Thoracic aorta (tissue), 2 donors: ENCODE measurements at places on chromosomes 4 and X. TPM values are rescaled to one million over a fixed set of nuclear protein-coding genes. Genes with fewer than 3 reads are reported as not detected.

GRCh38 chr4:141429933-141430332 lies 206.4 kb upstream of the IL15 start:
- no peak for DNase-seq

The C1QTNF7 gene
- total RNA-seq = 18.2 TPM

DNA sequence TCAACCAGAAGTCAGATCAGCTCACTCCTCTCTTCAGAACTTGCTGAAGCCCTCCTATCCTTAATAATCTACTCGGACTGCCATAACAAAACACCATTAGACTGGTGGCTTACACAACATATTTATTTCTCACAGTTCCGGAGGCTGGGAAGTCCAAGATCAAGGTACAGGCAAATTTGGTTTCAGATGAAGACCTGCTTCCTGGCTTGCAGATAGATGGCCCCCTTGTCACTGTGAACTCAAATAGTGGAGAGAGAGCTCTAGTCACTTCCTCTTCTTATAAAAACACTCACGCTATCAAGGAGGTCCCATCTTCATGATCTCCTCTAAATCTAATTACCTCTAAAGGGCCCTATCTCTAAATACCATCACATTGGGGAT lies 125.1 kb downstream of the CAMK2D start:
- no peak for DNase-seq

DNA sequence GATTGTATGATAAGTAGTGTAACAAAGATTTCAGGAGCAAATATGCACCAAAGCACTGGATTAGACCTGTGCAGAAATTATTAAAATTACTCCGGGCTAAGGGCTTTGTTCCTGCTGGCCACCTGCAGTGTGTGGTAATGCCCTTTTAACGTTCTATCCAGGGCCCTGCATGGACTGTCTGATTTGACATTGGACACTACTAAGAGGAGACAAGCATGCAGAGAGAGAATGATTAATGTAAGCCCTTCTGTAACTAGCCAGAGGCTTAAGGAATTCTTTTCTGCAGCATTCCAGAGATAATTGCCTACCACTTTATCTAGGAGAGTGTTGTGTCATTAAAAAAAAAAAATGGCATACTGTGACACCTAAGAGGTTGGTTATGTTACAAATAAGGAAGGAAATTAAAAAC lies 117.0 kb downstream of the PCDH7 start:
- DNase-seq = no peak

GRCh38 chrX:67917421-67918010 lies 373.7 kb downstream of the AR start:
- DNase-seq = no peak

GRCh38 chr4:89398146-89398545 lies 90.5 kb upstream of the GPRIN3 start:
- DNase-seq = no peak

- no peak for DNase-seq
Observed at GRCh38 chrX:136778020-136778419, 2.7 kb downstream of the ARHGEF6 start.

The KCTD8 gene
- total RNA-seq = 1.8 TPM

- DNase-seq = no peak
Observed at GRCh38 chrX:9671998-9672397, 93.6 kb downstream of the GPR143 start.

DNA sequence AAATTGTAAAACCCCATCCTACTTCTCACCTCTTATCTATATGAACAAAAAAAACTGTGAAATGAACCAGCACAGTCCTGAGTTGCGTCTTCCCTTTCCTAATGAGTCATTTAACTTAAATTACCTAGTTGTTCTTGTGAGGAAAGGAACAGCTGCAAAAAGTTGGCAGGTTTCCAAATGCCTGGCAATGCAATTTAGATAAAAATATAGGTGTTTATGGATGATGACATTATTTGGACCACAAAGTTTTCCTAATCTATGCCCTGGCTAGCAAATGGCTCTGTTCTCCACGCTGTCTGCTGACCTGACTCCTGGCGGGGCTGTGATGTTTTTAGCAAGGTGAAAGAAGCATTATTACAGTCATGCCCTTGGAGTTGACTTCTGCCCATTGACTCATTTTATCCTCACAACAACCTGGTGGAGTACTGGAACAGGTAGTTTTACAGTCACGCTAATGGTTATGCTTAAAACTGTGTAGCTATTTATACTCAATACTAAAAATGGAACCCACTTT lies 29.8 kb upstream of the RELL1 start:
- no peak for DNase-seq

The TEC gene
- total RNA-seq = 4.5 TPM

The LNX1 gene
- total RNA-seq = 24.1 TPM

DNA sequence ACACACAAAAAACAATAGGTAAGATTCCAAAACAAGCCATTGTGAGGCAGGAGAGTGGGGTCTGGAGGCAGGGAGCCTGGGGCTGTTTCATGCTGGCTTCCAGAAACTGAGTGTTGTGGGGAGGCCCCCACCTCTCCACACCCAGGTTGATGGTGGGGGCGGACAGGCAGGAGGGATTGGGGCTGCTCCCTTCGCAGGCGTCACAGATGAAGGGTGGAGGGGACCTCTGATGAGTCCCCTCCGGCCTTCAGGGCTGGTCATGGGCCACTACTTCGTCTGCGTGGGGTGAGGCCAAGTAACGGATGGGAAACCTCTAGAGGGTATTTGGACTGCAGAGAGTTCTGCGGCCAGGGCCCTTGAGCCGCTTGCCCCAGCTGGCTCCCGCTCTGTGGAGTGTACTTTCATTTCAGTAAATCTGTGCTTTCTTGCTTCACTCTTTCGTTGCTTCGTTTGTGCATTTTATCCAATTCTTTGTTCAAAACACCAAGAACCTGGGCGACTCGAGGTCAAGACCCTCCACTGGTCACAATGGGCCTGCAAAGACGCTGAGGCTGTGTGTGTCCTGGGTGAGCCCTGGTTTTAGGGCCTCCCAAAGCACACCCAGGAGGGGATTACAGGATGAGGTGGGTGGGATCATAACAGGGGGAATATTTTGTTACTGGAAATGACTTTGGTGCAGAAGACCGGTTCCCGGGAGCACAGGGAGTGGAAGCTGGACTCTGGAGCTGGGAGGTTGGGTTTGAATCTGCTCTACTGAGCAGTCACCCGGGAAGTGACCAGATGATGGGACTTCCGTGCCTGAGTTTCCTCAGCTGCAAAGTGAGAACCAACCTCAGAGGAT lies 83.7 kb upstream of the ADRA2C start:
- no peak for DNase-seq

- no peak for DNase-seq
Observed at GRCh38 chr4:142567199-142567598, 278.9 kb downstream of the INPP4B start.

DNA sequence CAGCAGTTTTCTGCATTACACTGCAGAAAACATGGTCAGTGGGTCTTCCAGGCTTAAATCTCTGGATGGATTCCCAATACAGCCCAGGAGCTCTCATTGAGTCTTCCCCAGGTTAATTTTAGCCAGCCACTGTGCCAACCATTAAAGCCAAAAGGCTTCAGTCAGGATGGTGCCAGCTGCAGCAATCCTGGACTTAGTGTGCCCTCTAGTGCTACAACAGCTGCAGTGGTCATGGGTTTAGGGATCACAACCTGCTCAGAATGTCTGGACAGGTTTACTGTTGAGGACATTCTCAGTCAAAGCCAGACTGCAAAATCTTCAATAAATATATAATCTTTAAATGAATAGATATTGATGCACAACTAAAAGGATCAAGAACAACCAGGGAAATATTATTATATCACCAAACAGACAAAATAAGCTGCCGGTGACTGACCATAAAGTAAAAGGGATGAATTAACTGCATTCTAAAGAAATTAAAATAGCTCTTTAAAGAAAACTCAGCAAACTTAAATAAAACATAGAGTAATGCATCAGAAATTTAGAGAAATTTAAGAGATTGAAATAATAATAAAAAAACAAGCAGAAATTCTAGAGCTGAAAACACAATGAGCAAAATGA lies 639.9 kb downstream of the SPOCK3 start:
- no peak for DNase-seq

DNA sequence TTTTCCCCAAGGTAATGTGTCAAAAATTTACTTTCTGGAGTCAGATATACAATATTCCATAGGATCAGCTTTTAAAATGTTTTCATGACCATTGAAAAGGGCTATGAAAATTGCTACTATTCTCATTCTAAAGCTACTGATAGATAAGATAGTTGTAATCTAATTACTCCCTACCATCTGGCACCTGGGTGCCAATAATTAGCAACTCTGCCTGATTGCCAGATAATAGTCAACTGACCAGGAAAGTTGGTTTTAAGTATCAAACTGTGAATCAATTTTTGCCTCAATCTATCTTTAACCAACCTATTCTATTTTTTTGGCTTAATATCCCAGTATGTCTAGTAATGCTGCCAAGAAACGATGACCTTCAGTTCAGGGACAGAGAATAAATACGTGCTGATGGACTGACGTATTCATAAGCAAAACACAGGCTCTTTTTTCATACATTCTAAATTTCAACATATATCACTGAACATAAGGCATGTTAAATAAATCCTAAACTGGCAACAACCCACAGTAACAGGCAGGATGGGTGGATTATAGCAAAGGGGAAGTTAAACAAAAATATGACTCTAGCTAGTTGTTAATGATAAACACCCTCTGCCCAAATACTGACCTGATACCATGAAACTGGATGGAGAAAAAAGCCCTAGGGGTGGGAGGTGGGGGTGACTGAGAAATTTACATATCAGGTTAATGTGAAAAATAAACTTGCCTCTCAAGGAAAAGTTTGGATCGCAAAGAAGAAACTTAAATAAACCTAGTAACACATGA lies 18.2 kb downstream of the SH3RF1 start:
- DNase-seq = no peak
